ENCODE measurements at places on chromosomes 6 and 20. TPM values are rescaled to one million over a fixed set of nuclear protein-coding genes. Genes with fewer than 3 reads are reported as not detected.

DNA sequence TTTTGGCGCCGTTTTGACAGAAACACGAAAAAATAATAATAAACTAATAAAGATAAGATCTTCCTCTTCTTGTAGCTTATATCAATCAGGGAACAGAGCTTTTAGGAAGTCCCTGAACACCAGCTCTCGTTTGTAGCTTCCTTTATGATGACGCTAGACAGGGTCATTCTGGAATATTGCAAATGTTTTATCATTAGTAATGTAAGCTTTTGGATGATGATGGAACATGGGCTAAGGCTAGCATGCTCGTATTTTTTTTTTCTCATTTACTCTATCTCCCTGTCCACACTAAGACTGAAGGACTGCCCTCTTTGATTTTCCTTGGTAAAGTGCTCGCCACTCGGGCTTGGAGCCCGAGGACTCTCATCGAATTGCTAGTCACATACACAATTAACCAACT is 22.1 kb upstream of the POM121L2 start:
- no peaks in the 10 kb centered on the region for H3K36me3 ChIP-seq
- no peak for DNase-seq
- no peaks in the 10 kb centered on the region for H3K4me1 ChIP-seq
- no peak overlapping the region for H3K27ac ChIP-seq

DNA sequence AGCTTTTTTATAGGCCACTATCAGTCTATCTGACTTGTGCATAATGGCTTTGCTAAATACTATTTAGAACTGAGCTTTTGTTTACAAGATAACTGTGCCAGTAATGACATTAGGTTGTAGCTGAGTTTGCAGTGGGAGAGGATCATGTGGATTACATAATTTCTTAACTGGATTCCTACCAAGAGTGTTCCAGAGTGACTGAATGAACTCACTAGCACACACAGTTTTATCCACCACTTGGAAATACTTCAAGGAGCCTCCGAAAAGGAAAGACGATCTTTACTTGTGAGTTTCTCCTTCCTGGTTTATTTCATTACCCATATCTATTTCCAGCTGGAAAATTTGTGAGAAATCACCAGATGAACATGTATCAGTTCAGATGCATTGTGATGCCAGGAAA is 10.9 kb upstream of the SYNE1 start:
- H3K4me1 ChIP-seq = no peaks in the 10 kb centered on the region
- H3K27ac ChIP-seq = no peak overlapping the region
- no peak for DNase-seq
- H3K36me3 ChIP-seq = no peaks in the 10 kb centered on the region

- H3K27me3 ChIP-seq = peaks cover 10% of the 10 kb centered on the region
- H3K27ac ChIP-seq = no peak overlapping the region
- H3K4me1 ChIP-seq = no peaks in the 10 kb centered on the region
- peak; percentile 60 for DNase-seq
These were observed 825 bp downstream of the RIMS1 start for GRCh38 chr6:71887006-71887743.

- H3K4me3 ChIP-seq = no peak overlapping the region
- no peaks in the 10 kb centered on the region for H3K36me3 ChIP-seq
- no peaks in the 10 kb centered on the region for H3K27me3 ChIP-seq
- no peak overlapping the region for H3K27ac ChIP-seq
These were observed 279.6 kb upstream of the JAG1 start for GRCh38 chr20:10953437-10953836.

TREML1 gene
- 2.5 TPM for total RNA-seq

ALDH5A1 gene
- 15.5 TPM for total RNA-seq

STMN3 gene
- total RNA-seq = 12.4 TPM

SLC9A8 gene
- 15.0 TPM for total RNA-seq

Data from upper lobe of right lung (tissue), 1 donor.